ENCODE measurements at places on chromosomes 11 and 22.

DNA sequence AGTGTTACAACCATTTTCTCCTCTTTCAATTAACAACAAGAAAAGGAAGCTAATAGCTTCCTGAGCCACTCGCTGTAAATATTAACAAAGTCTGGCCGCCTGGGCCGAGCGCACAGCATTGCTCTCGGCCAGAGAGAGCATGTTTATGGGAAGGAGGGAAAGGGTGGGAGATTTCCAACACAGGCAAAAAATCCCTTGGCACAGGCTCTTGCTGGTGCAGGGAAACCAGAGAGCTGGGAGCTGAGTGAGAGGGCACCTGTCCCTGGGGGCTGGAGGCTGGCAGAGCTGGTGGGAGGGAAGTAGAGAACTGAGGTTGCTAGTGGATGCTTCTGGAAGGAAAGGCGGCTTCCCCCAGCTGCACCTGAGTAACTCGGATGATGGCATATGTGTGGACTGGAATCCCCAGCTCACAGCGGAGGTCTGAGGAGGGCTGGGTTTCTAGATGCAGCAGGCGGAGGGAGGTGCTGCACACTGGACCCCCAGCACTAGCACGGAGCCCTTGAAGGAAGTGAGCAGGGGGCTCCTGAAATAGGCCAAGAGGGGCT is 59.6 kb downstream of the FLRT1 start:
- H3K4me1 ChIP-seq: peaks cover 3% of the 10 kb centered on the region
- peaks cover 4% of the 10 kb centered on the region for H3K27me3 ChIP-seq
- H3K36me3 ChIP-seq: no peaks in the 10 kb centered on the region
- no peak overlapping the region for H3K4me3 ChIP-seq

- no peaks in the 10 kb centered on the region for H3K27me3 ChIP-seq
- DNase-seq: no peak
- no peak overlapping the region for H3K27ac ChIP-seq
- peaks cover 3% of the 10 kb centered on the region for H3K36me3 ChIP-seq
These were observed 7.0 kb downstream of the PITPNB start for GRCh38 chr22:27912101-27912500.

DNA sequence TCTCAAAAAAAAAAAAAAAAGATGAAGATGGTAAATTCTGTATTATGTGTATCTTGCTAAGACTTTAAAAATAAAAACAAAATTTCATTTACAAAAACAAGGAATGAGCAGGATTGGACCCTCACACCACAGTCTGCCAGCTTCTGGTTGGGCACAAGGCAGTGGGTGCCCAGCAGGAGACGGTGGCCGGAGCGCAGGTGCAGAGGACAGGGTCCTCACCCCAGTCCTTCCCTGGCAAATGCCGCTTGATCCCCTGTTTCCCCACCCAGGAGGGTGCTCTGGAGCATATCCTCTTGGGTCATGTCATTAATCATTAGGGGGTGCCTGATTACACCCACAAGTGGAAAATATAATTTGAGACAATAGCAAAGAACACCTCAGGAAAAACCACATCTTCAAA is 31.2 kb downstream of the SHANK2 start:
- no peak overlapping the region for H3K4me3 ChIP-seq
- no peak overlapping the region for H3K27ac ChIP-seq
- H3K27me3 ChIP-seq: no peaks in the 10 kb centered on the region
- peaks cover 3% of the 10 kb centered on the region for H3K4me1 ChIP-seq

- no peaks in the 10 kb centered on the region for H3K27me3 ChIP-seq
- H3K4me1 ChIP-seq: peaks cover 5% of the 10 kb centered on the region
- DNase-seq: no peak
- H3K27ac ChIP-seq: no peak overlapping the region
- peaks cover 7% of the 10 kb centered on the region for H3K36me3 ChIP-seq
These were observed 6.9 kb downstream of the FGF19 start for GRCh38 chr11:69696749-69697468.

GRCh38 chr22:29693671-29694070 is 26.1 kb upstream of the CABP7 start:
- DNase-seq: no peak
- no peak overlapping the region for H3K27ac ChIP-seq
- no peaks in the 10 kb centered on the region for H3K27me3 ChIP-seq
- no peak overlapping the region for H3K4me3 ChIP-seq
- peaks cover 11% of the 10 kb centered on the region for H3K4me1 ChIP-seq

DNA sequence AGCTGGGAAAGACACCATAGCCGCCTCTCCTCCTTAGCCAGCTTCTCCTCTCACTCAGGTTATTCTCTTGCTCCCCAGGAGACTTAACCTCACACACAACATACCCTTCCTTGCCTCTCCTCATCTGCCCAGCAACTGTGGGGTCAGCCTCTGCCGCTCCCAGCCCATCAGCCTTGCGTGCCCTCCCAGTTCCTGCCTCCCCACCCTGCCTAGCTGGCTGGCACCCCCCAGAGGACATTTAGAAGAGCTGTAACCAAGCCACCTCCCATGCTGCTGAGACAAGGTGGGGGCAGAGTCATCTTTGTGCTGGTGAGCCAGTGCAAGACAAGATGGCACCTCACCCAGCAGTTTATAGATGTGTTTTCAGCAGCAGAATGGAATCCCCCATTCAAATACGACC is 38.2 kb downstream of the TOM1 start:
- H3K4me3 ChIP-seq: no peak overlapping the region
- no peaks in the 10 kb centered on the region for H3K4me1 ChIP-seq
- H3K36me3 ChIP-seq: 0 out of 2 replicates have a peak, but pooled peaks cover 7% of the 10 kb centered on the region

- H3K27me3 ChIP-seq: no peaks in the 10 kb centered on the region
- no peak overlapping the region for H3K4me3 ChIP-seq
- H3K4me1 ChIP-seq: no peaks in the 10 kb centered on the region
- H3K36me3 ChIP-seq: no peaks in the 10 kb centered on the region
- no peak for DNase-seq
- H3K27ac ChIP-seq: no peak overlapping the region
These were observed 1.1 kb upstream of the GSTT4 start for GRCh38 chr22:24006207-24006913.
